ENCODE measurements at places on chromosomes 1 and 21.

GRCh38 chr1:40337443-40337842, 20.4 kb upstream of the COL9A2 start:
- no peak for DNase-seq

GRCh38 chr1:231233735-231234417, 7.1 kb upstream of the GNPAT start:
- DNase-seq, result no peak

DNA sequence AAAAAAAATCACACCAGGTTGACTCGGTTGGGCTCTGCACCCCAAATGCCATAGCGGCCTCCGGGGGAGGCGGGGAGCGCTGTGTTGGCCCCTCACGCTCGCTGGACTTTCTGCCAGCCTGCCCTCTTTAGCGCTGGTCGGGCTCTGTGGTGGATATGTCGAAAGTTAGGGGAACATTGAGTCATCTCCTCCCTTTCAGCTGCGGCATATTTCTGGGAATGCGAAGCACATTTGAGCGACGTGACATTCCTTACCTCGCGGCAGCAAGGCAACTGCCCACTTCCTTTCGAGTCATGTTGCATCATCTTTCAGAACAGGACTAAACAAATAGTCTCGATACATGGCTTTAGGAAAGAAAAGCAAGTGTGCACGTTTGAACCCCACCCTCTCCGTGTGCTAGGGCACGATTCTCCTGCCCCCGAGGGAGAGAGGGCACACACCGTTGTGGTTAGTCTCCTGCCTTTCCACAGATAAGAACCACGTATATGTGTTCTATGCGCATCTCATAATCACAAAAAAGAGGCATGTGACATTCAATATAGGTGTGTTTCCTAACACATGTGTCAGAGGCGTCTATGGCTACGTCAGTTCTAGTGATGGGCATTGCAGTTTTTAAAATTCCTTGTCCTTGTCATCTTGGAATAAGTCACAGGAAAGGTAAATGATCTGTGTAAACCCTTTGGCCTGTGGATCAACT, 105.9 kb upstream of the SLC45A1 start:
- peak; percentile 65 for DNase-seq

DNA sequence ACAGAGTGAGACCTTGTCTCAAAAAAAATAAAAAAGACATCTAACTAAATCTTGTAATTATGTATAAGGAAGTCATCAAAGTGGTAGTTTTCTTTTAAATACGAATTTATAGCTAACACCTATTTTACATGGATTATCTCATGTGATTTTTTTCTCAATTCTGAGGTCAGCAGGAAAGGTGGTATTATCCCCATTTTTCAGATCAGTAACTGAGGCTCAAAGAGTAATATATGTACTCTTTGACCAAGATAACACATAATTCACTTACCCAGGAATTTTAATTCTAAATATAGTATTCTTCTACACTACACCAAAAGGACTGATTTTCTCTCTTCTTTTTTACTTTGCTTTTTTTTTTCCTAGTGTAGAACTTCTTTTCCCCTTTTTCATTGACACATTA, 9.1 kb downstream of the IFT25 start:
- no peak for DNase-seq

- DNase-seq, result no peak
Measured at GRCh38 chr1:228045405-228045804, 37.1 kb upstream of the ARF1 start.

DNA sequence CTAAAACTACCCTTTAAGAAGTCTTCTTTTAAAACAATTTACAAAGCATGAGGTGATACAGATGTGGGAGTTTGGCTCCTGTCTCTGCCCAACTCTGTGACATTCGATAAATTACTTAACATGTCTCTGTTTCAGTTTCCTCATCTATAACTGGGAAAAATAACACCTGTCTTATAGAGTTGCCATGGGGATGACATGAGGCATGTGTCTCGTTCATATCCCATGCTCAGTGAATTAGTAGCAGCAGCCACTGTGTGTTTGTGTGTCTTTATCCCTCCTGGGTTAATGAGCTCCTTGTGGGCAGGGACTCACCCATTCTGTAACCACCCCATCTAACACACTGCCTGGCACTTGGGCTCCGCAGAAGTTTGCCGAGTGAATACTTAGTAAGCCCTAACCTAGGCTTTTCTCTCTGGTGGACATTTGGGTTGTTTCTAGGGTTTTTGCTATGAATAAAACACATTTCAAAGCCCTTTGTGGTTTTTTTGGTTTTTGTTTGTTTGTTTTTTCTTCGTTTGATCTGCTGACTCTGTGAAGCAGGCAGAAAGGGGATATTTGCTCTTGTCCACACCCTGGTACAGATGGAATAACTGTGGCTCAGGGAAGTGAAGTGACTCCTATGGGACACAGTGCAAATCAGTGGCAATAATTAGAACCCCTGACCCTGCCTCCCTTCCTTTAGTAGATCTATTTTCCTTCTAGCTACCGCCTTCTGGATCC, 797 bp upstream of the KCNJ9 start:
- DNase-seq, result no peak

DNA sequence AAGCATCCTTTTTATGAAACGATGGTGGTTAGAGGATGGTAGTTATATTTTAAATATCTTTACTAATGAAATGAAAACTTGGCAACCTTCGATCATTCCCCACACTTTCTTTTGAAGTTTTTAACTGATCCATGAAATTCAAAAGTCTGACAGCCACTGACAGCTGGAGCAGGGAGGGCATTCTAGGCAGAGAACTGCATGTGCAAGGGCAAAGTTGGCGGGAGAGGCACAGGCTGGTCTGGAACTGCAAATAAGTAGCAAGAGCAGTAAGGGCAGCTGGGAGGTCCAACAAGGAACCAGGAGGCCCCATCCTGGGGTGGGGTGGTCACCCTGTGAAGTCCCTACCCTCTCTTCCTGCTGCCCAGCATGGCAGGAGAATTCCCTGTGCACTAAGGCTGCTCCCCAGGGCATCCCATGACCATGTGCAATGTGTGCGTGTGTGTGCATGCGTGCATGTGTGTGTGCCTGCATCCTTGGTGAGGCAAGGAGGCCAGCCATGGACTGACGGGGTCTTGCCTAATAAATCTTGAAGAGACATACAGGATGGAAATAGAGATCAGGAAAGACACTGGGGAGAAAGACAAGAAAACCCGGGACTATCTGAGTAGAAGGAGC, 33.1 kb upstream of the FOXO6 start:
- no peak for DNase-seq

GRCh38 chr1:43177691-43178090, 5.6 kb downstream of the CFAP57 start:
- no peak for DNase-seq

- DNase-seq, result no peak
Measured at GRCh38 chr1:242391896-242392295, 132.6 kb downstream of the PLD5 start.

- DNase-seq, result no peak
Measured at GRCh38 chr1:220271706-220272046, 577 bp downstream of the RAB3GAP2 start.

GRCh38 chr1:41411229-41411628, 50.0 kb downstream of the FOXO6 start:
- no peak for DNase-seq

DNA sequence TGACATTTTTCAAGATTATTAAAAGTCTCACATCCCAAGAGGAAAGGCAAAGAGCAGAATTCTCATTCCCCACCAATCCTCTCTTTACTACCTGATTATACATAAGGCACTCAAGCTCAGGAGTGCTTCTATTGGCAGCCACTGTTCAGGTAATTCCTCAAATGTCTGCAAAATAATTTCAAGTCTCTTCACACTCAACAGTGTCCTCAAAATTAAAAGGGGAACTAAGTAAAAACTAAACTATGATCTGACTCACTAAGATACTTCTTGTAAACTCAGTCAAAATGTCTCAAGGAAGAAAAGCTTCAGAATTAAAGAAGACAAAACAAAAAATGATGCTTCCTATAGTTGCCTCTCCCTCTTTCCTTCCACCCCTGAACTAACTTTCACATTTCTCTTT, 135.6 kb downstream of the GPATCH2 start:
- DNase-seq, result no peak

DNA sequence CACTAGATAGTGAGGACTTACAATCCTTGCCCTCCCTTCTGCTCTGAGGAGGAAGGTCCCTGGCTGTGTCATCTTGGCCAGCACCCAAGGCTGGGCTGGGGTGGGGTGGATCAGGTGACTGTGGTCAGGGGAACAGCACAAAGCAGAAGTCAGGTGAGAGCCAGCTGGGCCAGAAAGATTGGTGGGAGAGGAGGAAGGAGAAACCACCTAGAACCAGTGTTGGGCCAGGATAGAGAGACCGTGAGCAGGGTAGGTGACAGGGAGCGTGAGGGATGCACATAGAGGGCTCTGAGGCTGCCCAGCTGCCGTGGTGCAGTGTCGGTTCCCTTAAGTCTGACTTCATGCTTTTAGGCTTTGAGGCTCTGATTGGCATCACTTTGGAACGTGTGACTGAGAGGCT, 22.7 kb downstream of the NCF2 start:
- DNase-seq, result no peak

GRCh38 chr1:98210064-98210463, 289.2 kb upstream of the DPYD start:
- no peak for DNase-seq

DNA sequence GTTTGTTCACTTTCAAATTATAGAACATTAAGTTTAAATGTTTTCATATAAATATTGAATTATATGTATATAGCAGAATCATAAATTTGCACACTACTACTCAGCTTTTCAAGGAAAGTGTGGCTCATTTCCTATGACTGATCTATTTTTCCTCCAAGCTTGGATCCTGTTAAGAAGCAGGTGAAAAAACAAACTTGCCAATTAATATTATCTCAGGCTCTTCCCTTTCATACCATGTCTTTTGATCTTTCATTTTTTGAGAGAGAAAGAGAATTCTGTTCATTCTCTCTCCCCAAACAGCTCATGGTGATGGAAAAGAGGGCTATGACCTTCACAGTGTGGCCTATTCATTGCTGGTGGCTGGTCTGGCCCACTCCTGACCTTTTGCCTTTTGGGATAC, 43.7 kb downstream of the SEC16B start:
- DNase-seq, result no peak

- no peak for DNase-seq
Measured at GRCh38 chr1:63688302-63688890, 85.4 kb upstream of the ROR1 start.

DNA sequence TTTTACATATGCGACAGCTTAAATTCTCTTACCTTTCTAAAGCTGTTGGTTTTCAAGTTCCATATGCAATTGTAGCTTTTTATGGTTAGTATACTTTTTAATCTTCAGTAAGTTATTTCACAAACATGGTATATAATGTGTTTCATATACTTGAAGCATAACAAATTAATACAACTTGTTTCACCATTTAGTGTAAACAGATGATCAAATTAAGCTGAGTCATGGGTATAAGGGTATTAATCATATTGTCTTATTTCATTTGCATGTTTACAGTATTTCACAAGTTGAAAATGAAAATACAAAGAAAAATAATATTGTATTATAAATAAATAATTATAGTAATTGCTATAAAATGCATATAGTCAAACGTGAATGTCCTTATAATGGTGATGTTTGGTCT, 92.1 kb downstream of the PTPRC start:
- DNase-seq, result no peak

DNA sequence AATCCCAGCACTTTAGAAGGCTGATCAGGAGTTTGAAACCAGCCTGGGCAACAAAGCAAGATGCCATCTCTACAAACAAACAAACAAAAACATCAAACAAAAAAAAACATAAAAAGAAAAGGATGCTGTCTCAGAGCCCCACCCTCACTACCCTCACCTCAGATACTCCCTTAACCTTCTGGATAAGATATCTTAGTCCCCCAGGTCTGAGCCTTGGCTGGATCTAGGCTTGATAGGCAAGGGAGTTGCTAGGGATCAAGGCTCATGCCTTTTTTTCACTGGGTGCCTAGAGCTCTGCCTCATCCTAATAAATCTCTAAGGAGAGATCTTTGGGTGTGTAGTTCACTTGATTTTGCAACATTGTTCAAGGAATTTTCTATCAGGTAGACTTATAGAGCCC, 7.4 kb downstream of the HDAC1 start:
- DNase-seq, result no peak

- no peak for DNase-seq
Measured at GRCh38 chr1:181947441-181947840, 114.1 kb downstream of the ZNF648 start.
